CD4-positive, alpha-beta T cell (primary cell): ENCODE measurements at places on chromosomes 3 and 15.

GRCh38 chr3:157532529-157533297 is 29.5 kb upstream of the VEPH1 start:
- no peak for DNase-seq

DNA sequence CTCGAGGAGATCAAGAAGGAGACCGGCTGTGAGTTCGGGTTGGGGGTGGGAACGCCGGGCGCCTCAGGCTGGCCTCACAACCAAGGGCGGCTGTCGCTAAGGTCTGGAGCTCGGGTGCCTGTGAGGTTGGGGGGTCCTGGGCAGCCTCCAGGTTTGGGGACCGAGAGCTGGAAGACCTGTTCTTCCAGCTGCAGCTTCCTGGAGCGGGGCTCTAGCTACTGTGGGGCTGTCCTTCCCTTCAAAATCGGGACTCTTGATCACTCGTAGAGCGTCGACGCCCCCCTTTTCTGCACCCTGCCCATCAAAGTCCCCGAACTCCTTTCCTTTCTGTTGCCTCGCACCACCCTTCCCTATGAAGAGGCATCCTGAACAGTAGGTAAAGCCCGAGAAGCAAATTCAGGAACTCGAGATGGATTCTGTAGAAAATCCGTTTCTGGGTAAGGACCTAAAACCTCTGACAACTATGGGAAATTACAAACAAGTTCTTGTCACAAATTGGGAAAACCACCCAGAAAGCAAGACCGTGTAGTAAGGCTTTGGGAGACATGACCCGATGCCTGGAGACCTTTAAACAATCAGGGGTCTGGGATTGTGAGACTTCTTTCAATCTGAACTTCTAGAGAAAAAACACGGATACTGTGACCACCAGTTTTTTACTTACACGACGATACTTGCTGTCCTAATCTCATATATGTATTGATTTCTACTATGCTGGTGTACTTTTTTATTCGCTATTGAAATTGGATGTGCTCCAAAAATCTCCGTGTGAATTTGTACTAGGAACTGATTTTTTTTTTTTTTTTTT is 556 bp downstream of the CHP1 start:
- DNase-seq, result no peak

- DNase-seq, result peak; percentile 58
These were observed 2.0 kb downstream of the GP5 start for GRCh38 chr3:194396859-194397756.

GRCh38 chr3:154137036-154137435 is 15.8 kb downstream of the ARHGEF26 start:
- DNase-seq, result no peak

- DNase-seq, result no peak
These were observed 69.3 kb downstream of the TBC1D2B start for GRCh38 chr15:78007964-78008886.

GRCh38 chr3:51622868-51623267 is 48.2 kb upstream of the TEX264 start:
- no peak for DNase-seq

DNA sequence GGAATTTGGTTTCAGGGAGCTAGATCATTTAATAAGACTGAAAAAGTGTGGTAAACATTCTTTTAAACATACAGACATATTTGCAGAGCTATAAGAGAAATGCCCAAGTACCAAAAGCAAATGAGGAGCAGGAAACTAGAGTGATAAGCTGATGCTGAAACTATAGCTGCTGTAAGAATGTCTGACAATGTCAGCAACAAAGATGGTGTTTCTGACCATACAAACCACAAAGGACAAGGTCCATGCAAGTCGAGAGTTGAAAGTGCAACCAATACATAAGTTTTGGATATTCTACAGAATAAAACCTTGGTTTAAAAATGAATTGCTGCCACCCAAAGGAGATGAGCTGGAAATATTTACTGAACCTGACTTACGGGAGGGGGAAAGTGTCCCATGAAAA is 610.2 kb downstream of the TBL1XR1 start:
- no peak for DNase-seq

DNA sequence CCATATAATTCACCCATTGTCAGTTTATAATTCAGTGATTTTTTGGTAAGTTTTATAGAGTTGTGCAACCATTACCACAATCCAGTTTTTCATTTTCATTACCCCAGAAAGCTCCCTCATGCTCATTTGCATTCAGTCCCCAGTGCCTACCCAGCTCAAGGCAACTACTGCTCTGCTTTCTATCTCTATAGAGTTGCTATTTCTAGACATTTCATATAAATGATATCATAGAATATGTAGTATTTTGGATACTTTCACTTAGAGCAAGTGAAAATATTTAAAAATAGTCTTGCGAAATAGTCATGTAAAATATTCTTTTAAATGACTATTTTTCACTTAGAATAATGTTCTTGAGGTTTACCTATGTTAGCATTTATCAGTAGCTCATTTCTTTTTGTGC is 42.1 kb downstream of the ZNF654 start:
- no peak for DNase-seq

DNA sequence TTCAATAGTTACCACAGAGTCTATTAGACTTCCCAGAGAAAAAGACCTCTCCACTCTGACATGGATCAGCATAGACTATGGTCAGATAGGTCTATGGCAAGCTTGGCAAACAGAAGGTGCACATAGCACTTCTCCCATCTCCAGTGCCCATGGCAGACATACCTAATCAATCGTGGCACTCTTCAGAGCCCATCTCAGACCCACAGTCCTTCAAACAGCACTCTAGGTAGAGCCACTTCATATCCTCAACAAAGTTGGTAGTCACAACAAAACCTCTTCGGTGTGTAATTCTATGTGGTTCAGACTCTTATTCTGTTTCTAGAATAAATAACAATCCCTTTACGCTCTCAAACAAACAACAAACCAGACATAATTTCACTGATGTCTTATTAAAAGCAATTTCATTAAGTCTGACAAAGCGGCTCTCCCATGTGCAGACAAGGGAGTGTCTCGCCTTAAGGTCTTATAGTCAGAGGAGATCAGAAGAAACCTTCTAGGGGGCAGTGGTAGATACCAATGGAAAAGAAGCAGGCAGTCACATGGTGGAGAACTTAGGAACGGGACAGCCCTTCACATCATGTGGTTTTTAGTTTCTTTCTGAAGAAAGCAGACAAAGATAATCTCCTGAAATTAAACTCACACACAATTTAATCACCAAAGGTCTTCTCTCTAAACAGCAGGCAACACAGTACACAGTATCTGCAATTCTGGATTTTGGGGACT is 483.4 kb downstream of the FOXP1 start:
- DNase-seq, result peak; percentile 47

GRCh38 chr3:12982619-12983101 is 90.6 kb downstream of the IQSEC1 start:
- no peak for DNase-seq

GRCh38 chr3:130950124-130950523 is 56.2 kb downstream of the ATP2C1 start:
- DNase-seq, result no peak

DNA sequence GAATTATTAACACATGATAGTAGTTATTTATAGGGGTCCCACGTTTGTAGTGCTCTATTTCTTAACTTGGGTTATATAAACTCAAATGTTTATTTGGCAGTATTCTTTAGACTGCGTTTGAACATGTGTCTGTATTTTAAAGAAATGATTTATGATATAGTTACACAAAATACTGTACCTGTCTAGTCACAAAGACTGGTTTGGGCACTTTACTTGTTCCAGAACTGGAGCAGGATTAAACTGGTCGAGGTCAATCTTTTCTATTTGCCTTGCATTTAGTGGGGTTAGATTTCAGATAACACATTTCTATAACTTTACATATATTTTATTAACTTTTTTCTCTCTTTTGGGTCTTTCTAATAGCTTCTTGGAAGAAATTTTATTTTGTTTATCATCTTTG is 39.5 kb downstream of the HACD3 start:
- DNase-seq, result no peak

- no peak for DNase-seq
These were observed 115.0 kb upstream of the TPRG1 start for GRCh38 chr3:189056646-189057335.

- no peak for DNase-seq
These were observed 58.8 kb upstream of the MELTF start for GRCh38 chr3:197088370-197088769.

- DNase-seq, result no peak
These were observed 12.9 kb upstream of the SNRK start for GRCh38 chr3:43273416-43273815.

DNA sequence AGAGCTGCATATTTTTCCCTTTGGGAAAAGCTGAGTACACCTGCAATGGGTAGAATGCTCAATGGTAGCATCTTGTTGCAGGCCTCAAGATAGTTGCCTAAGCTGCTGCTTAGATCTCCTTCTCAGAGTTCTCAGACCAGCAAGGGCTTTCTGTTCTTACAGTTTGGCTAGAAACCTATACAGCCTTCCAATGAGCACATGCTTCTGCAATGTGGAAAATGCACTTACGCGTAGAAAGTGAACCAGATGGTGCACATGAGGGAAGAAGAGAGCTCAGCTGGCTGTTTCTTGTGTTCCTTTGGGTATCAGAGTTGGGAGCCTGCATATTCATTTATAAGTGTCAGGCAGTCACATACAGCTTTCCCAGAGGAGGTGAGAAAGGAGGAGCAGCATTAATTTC is 136.4 kb downstream of the B3GALNT1 start:
- no peak for DNase-seq

GRCh38 chr3:18791182-18791581 is 357.1 kb upstream of the KCNH8 start:
- no peak for DNase-seq

DNA sequence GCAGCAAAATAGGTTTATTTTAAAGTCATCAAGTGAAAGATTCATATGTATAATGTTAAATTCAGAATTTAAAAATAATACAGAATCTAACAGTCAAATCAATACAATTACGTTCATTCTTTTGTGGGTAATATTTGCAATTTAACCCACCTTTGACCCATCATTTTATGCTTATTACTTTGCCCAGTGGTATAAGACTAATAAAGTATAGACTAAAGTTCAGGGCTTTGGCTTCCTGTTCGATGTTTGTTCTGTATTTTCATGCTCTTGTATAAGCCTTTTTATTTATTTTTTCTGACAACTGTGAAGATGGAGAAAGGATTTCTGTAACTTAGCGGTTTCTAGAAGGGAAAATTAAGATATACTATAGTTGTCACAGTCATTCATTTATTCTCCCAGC is 44.3 kb upstream of the EIF3J start:
- no peak for DNase-seq

GRCh38 chr3:133954717-133955360 is 59.2 kb upstream of the RAB6B start:
- DNase-seq, result no peak

- DNase-seq, result no peak
These were observed 190.6 kb upstream of the ADAMTS9 start for GRCh38 chr3:64878362-64878761.

DNA sequence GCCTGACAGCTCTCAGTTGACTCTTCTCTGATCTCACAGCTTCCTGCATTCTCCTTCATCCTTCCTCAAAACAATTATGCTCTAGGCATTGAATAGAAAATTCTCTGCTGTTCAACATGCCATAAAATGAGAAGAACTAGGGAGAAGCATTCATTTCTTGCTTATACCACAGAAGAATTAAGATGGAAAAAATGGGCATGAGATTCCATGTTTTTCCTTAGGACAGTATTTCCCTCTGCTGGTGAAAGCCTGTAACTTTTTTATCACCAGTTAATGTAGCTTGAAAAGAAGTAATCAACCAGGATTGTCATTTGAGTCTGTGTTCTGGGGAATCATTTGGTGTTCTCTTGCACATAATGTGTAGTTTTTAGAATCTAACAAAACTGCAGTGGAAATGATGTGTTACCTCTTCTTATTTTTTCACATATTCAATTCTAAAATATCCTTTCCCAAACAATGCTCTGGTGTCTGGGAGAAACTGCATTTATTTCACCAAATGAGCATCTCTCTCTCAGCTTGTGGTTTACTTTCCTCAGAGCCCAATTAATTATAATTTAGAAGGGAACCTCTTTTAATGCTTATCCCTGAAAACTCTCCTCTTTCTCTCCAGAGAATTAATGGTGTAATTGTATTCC is 92.8 kb upstream of the DCBLD2 start:
- no peak for DNase-seq

DNA sequence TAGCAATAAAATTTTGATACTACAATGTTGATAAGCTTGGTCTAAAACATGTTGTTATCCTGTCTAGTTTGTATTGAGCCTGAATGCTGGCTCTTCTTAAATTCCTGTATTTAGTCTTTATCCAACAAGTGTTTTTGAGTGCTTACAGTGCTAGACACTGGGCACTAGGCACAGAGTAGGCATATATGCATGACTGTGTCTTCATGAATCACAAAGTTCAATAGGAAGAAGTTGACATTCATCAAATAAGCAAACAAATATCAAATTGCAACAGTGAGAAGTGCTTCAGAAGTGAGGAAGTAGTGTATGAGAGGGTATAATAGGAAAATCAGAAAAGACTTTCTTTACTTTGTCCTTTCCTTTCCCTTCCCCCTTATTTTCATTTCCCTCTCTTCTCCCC is 6.8 kb downstream of the CD96 start:
- no peak for DNase-seq

GRCh38 chr3:71444028-71444860 is 139.3 kb downstream of the FOXP1 start:
- peak; percentile 59 for DNase-seq

GRCh38 chr3:80733522-80734176 is 965.9 kb upstream of the ROBO1 start:
- DNase-seq, result no peak

DNA sequence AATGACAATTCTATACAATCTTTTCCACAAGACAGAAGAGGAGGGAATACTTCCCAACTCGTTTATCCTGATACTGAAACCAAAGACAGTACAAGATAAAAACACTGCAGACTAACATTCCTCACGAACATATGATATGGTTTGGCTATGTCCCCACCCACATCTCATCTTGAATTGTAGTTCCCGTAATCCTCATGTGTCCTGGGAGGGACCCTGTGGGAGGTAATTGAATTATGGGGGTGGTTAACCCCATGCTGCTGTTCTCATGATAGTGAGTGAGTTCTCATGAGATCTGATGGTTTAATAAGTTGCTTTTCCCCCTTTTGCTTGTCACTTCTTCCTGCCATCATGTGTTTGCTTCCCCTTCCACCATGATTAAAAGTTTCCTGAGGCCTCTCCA is 83.9 kb upstream of the PROK2 start:
- DNase-seq, result no peak

DNA sequence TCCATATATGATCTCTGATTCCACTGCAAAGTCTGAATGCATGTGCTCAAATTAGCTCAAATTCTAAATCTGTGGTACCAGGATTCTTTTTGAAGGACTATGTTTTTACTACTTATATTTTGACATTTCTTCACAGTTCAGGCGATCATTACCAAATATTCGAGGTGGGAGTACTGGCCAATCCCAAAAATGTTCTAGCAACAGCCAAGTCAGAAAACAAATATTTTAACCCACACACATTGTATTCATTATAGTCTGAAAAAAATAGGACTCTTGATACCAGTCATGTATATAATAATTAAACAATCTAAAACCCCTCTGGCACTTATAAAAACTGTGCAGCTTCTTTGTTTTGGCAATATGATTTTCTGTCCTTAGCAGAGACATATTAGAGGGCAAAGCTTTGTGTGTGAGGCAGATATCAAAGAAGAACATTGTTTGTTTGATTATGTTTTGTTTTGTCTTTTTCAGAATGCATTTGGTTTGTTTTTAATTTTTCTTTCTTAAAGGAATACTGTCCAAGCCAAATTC is 37.4 kb downstream of the FGF7 start:
- DNase-seq, result no peak

- DNase-seq, result peak; percentile 21
These were observed 45.1 kb downstream of the HMCES start for GRCh38 chr3:129323651-129324294.
